Left colon (tissue), 2 donors: ENCODE measurements at places on chromosomes 1 and 21.

GRCh38 chr1:41705798-41706197 lies 212.9 kb downstream of the HIVEP3 start:
- DNase-seq = no peak

DNA sequence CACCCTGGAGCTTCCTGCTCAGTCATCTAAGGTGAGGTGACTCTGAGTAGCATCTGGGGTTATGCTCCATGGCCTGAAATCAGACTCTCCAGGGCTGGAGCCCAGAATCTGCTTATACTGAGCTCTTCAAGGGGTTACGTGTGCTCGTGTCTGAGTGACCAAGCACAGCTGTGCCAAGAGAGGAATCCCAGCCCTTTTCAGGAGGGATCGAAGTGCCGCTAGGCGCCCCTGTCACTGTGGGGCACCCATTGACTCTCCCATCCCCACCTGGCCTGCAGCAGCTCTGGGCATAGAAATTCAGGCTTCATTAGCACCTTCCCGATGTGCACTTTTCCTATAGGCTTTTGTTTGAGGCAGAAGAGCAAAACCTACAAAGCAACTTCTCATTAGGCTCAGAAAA lies 13.8 kb downstream of the VASH2 start:
- DNase-seq = no peak

DNA sequence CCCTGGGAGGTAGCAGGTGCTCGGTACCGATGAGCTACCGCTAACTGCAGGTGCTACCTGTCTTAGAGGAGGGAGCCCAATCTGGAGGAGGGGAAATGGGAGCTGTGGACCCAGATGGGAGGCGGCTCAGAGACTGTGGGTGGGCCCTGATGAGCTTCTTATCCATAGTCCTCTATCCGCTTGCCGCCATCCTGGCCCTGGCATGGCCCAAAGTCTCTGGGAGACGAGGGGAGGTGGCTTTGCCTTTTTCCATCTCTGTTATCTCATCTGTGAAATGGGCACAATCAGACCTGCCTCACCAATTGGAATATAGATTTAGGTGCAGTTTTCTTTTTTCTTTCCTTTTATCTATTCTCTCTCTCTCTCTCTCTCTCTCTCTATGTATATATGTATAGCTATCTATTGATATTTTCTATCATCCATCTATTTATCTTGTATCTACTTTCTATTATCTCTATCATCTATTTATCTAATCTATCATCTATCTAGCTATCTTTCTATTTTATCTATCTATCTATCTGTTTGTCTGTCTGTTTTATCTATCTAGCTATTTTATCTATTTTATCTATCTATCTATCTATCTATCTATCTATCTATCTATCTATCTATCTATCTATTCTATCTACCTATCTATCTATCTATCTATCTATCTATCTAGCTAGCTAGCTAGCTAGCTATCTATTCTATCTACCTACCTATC lies 16.5 kb downstream of the TNFRSF1B start:
- no peak for DNase-seq

DNA sequence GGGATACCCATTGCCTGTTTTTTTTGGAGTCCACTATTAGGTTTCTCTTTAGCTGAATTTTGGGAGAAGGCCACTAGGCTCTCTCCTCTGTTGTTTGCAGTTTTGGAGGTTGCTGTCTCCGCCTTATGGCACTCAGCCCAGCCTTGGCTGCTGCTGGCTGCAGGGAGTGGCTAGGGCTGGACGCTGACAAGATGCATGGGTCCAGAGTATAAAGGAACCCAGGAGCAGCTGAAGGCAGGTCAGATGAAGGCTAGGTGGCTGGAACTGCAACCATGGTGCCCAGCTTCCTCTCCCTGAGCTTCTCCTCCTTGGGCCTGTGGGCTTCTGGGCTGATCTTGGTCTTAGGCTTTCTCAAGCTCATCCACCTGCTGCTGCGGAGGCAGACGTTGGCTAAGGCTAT lies at the start of gene CYP4B1:
TSS of gene CYP4B1 (plus strand) at position 237 of the 400 bp plus-strand sequence. CDS start at position 273, 36 bp downstream.
- peak; percentile 34 for DNase-seq

DNA sequence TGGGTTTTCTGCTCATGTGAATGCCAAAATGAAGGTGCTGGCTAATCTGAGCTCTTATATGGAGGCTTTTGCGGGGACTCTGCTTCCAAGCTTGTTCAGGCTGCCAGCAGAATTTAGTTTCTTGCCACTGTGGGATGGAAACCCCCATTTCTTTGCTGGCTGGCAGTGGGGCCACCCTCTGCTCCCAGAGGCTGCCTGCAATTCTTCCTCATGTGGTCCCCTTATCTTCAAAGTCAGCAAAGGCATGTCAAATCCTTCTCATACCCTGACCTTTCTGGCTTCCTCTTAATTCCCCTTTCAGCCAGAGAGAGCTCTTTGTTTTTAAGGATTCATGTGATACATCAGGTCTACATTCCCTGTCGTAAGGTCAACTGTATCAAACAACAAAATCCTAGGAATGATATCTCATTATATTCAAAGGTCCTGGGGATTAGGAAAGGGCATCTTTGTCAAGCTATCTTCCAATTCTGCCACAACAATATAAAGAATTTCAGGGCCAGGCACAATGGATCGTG lies 5.2 kb upstream of the GPR161 start:
- DNase-seq = no peak

GRCh38 chr1:11337580-11338073 lies 64.6 kb downstream of the UBIAD1 start:
- no peak for DNase-seq

DNA sequence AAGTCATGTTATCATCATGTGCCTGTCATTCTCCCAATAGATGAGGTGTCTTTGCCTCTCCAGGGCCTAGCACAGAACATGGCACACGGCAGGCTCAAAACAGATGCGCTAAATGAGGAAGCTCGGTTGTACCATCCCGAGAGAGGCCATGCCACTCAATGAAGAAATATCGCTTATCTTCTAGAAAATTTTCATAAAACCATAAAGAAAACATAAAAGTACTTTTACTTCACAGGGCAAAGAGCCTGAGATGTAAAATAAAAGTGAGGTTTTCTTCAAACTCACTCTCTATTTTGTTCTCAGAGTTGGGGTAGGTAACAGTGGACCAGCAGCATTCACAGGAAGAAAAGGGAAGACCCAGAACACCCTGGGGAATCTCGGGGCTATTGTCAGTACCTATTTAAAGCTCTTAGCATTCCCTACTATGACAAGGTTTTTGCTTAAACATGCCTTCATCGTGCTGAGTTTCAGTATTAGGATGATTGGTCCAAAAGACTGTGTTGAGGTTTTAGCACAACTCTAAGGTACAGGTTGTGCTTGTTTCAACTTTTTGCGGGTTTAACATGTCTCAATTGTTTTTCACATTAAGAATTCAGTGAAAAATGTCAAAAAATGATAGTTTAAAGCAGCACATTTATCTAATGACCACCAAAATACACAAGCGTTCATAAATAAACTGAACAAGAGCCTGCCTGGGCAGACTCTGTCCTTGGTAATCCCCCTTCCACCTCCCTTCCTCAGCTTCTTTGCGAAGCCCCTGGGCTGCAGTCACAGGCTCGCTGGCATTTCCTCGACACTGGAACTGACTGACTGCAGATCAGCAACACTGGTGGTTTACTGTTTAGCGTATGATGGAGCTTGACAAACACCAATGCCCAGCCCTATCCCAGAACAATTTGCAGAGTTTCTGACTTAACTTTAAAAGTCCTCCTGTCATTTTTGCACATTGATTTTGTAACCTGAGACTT lies 55.6 kb downstream of the COQ8A start:
- DNase-seq = no peak

DNA sequence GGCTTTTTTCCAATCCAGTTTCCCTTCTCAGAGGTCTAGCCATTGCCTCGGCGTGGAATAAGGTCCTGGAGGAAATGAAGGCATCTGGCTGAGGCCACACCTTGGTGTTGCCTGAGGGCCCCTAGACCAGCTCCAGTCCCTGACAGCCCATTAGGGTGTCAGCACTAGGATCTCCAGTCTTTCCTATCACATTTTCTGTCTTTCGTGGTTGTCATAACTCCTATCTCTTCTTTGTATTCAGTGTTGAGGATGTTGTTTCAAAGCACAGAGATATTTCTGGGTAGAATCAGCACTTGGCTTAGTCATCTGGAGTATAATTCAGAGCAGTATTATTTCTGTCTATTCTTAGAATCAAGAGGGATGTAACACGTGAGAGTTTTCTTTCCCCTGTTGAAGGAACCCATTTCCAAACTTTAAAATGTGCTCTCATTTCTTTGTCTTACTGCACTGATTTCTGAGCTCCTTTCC lies 844.3 kb downstream of the KCNT2 start:
- no peak for DNase-seq

- no peak for DNase-seq
These were observed 61.2 kb downstream of the KCNN3 start for GRCh38 chr1:154808909-154809262.

- DNase-seq = no peak
These were observed 71.1 kb upstream of the ZNF281 start for GRCh38 chr1:200480964-200481363.

DNA sequence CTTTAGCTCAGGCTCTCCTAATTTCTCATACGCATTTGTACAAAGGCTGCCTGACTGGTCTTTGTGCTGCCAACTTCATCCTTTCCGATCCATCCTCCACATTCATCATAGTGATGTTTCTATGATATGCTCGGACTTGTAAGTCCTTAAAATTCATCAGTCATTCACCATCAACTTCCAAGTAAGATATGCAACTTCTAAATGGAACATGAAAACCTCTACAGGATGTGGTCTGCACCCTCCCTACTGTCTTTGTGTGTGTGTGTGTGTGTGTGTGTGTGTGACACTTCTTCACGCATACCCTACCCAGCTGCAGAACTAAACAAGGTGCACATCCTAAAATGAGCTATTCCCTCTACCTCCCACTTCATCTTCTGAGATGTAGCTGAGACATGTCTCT lies 397.9 kb upstream of the NR5A2 start:
- no peak for DNase-seq

DNA sequence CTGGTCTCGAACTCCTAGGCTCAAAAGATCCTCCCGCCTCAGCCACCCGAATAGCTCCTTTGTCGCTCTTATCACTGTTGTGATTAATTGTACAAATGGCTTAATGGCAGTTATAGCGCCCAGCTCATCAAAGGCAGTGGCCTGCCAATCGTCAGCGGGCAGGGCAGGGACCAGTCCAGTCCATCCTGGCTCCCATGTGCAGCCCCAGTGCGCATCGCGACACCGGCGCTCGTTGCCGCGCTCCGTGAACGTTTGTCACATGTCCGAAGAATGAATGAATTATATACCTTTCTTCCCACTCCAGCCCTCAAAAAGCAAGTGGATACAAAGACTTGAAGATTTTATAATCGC lies 18.4 kb downstream of the MTX1 start:
- peak; percentile 60 for DNase-seq

- no peak for DNase-seq
These were observed 46.7 kb downstream of the KIFAP3 start for GRCh38 chr1:170027760-170028159.

GRCh38 chr1:208101661-208102431 lies 142.3 kb downstream of the PLXNA2 start:
- peak; percentile 72 for DNase-seq

DNA sequence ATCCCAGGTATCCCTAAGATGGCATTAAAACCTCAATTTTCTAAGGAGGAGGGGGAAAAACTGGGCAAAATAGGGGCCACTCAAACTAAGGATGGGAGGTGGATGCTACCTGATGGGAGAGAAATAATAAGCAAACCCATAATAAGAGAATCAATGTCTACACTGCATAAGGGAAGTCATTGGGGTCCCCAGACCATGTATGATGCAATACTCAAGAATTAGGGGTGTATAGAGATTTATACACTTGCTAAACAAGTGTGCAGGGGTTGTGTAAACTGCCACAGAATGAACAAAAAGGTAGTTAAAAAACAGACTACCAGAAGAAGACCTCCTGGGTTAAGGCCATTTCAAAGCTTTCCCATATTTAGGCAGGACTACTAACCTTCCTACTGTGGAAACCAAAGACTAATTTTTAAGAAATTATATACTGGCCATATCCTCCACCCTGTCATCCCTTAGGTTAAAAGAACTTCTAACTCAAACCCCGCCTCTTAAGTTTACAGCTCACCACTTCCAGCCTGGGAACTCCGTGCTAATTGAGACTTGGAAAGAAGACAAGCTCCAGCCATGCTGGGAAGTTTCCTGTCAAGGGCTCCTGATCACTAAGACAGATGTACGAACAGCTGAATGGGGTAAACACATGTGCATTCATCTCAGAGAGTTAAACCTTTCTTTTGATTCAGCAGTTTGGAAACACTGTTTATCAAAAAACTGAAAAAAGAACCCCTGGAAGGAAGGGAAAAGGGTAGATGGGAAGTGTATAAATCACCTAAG lies 64.4 kb upstream of the TLR5 start:
- no peak for DNase-seq

GRCh38 chr1:25599969-25600610 lies 16.5 kb upstream of the MAN1C1 start:
- no peak for DNase-seq

DNA sequence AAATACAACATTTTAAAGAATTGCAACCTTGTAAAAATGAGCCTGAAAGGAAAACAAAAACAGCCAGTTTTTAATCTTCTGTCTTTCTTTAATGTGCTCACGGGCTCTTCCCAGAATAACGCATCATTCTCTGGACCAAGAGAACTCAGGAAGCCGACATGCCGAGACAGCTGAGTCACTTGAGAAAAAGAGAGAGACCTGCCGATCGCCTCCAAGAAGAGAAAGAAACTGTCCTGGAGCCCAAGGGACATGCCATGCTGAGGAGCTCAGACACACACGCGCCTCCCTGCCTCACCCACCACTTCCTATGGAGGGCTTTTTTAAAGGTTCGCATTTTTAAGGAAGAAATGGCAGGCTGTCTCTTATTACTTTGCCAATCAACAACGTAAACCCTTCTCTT lies 176.4 kb downstream of the ZNF281 start:
- DNase-seq = no peak

GRCh38 chr1:28552758-28553663 lies at the start of gene TRNAU1AP:
Gene TRNAU1AP (plus strand): TSS chr1:28553085. CDS start chr1:28553111, 26 bp downstream.
- DNase-seq = peak; percentile 99

DNA sequence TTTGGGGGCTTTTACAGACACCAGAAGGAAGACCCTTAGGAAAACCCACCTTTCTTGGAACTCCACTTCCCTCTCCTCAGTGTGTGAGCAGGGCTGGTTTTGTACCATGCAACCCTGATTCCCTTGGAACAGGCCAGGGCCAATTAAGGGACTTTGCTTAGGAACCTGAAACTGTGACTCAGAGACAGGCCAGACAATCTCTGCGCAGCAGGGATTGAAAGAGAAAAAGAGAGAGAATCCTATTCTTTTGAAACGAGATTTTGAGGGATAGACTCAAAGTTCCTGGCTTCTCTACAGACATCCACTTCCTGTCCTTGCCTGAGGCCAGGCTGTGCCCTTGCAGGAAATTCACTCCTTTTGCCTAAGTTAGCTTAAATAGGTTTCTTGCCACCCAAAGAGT lies 23.1 kb upstream of the C1orf198 start:
- no peak for DNase-seq

DNA sequence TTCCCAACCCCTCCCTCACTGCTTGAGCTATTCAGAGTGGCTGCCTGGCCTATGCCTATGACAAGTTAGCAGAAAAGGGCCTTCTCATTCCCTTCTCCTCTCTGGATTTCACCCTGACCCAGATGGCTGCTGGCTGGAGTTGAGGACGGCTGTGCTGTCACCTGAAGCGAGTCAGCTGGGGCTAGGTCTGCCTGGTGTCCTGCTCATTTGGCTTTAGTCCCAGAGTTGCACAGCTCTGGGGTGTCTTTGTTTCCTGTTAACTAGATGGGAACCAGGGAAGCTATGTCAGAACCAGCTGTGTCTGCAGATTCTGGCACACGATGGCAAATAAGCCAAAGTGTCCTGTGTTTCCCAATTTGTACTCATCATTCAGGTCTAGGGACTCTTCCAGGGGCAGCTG lies 52.9 kb downstream of the CNIH3 start:
- DNase-seq = no peak
